ENCODE measurements at places on chromosomes 5 and 9. TPM values are rescaled to one million over a fixed set of nuclear protein-coding genes. Genes with fewer than 3 reads are reported as not detected.
A peak's percentile ranks its signal among the peaks of the same experiment; 100 is the strongest.

Gene TMEM215
- not detected for polyA plus RNA-seq

Gene NME5
- polyA plus RNA-seq = 4.1 TPM

Gene PCDHA4
- polyA plus RNA-seq = 1.2 TPM

Gene PCDHA6
- polyA plus RNA-seq = 0.02 TPM

Gene SHISAL2B
- not detected for polyA plus RNA-seq

Gene DRD1
- 0.02 TPM for polyA plus RNA-seq

Gene EPB41L4A
- 0.31 TPM for polyA plus RNA-seq

Gene ZCCHC7
- polyA plus RNA-seq = 14.2 TPM

Gene ST8SIA4
- 0.02 TPM for polyA plus RNA-seq

Gene LHX3
- not detected for polyA plus RNA-seq

Gene PCDHGA10
- 2.0 TPM for polyA plus RNA-seq

Gene LTC4S
- 0.34 TPM for polyA plus RNA-seq

Gene DOCK8
- polyA plus RNA-seq = not detected

Gene CATSPER3
- 0.37 TPM for polyA plus RNA-seq

DNA sequence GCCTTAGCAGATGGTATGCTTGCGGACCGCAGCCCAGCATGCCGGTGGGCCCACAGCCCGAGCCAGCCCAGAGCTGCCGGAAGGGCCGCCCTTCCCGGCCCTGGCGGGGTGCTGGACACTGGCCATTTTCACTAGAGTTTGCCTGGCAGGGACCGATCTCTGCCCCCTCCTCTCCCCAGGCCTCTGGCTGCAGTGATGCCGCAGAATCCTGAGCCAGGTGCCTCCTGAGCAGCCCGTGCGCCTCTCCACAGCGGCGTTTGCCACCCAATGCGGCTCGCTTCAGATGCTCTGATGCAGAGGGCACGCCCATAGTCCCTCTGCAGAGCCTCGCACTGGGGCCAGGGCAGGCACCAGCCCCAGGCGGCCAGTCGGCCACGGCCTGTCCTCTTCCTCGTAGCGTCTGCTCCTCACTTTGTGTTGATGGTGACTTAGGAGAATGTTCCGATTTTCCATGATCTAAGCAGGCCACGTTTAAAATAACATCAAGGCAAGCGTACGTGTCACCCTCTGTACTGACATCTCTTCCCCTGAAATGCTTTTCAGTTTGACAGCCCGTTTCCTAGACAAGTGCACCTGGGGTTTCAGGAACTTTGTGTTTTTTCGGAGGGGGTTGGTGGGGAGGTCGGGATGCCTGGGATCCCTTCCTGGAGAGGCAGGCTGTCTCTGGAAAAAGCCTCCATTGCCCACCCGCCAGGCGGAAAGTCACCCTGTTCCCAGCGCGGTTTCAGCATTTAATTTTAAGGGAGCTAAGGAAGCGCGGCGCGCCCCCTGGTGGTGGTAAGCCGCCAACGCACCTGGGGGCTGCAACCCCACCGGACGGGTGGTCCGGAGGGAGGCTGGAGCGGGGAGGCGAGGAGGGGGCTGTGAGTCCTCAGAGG is 29.8 kb upstream of the HMCN2 start:
- peak; percentile 90 for DNase-seq

GRCh38 chr5:178940569-178941360 is at the start of gene ZNF454:
Gene ZNF454, plus strand, starts transcription at chr5:178941198. Its CDS starts 1,594 bp downstream, at chr5:178942792.
- DNase-seq = peak; percentile 97

- DNase-seq = no peak
Observed at GRCh38 chr5:90329911-90330310, 79.6 kb downstream of the CETN3 start.

- no peak for DNase-seq
Observed at GRCh38 chr5:150607991-150608390, 32.5 kb upstream of the SYNPO start.

DNA sequence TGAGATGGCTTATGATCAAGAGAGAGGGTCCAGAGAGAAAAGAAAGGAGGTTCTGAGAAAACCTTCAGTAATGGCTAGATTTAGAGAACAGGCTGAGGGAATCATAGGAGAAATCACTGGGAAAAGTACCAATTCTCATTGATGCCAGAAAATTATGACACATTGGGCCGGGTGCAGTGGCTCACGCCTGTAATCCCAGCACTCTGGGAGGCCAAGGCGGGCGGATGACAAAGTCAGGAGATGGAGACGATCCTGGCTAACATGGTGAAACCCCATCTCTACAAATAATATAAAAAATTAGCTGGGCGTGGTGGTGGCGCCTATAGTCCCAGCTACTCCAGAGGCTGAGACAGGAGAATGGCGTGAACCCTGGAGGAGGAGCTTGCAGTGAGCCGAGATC is 29.5 kb upstream of the PLIN2 start:
- DNase-seq = no peak

GRCh38 chr5:154648706-154649105 is 106.5 kb upstream of the LARP1 start:
- no peak for DNase-seq

DNA sequence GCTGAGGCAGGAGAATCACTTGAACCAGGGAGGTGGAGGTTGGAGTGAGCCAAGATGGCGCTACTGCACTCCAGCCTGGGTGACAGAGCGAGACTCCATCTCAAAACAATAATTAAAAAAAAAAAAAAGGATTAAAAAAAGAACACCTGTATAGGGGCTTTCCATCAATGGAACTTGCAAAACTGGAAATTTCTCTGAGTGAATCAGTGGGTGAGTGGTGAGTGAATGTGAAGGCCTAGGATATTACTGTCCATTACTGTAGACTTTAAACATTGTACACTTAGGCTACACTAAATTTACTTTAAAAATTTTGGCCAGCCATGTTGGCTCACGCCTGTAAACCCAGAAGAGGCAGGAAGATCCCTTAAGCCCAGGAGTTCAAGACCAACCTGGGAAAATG is 5.7 kb upstream of the RARS1 start:
- DNase-seq = no peak

DNA sequence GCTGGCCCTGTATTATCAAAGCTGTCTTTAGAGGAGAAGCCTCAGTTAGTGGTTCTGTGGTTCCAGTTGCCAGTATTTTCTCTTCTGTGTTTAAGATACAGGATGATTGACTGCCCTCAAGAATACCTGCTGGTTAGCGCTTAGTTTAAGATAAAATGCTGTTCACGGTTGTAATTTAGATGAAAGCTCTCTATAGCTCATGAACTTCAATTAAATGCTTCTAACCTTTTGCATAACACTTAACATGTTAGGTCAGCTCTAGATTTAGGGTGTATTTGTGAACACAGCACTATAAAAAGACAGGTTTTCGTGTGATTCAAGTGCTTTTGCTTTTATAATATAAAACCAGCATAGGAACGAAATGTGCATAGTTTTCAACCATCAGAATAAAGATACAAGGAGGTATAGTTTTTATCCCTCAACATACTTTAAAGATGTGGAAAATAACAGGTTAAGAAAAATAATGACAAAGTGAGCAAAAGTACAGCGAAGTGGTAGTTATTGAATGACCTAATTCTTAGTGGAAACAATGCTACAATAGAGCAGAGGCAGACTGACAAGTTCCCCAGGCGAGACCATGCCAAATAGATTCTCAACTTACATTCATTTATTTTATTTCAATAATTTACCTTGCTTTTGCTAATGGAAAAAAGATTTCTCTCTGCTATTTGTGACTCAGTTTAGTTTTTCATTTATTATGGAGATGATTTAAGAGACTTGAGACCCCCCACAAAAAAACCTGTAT is 602.6 kb upstream of the DMAC1 start:
- DNase-seq = no peak

- peak; percentile 2 for DNase-seq
Observed at GRCh38 chr9:29691758-29692407, 2118.6 kb upstream of the C9orf72 start.

DNA sequence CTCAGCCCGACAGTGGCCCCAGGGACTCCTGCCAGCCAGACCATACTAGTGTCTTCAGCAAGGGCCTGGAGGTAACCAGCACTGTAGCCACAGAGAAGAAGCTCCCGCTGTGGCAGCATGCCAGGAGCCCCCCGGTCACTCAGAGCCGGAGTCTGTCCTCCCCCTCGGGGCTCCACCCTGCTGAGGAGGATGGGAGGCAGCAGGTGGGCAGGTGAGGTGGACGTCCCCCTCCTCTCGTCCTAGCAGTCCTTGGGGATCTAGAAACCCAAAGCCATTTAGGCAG is 28.0 kb upstream of the LRRC14B start:
- no peak for DNase-seq

GRCh38 chr9:118104363-118104762 is 400.2 kb downstream of the TLR4 start:
- no peak for DNase-seq

GRCh38 chr5:1704266-1704665 is 95.4 kb downstream of the MRPL36 start:
- DNase-seq = no peak

DNA sequence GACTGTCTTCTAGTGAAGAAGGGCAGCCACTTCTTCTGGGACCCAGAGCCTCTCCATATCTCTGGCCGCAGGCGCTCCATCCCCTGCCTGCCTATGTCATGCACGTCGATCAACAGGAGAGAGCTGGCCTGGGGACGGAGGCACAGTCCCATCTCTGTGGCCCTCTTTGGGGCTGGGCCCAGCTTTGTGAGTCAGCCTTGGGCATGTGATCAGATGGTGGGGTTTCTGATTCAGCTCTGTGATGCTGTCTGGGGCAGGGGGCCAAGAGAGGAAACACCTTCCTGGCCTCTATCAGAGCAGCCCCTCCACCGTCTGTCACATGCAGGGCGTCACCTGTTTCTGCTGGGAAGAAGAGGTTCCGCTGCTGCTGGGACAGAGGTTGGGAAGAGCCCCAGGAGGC is 72.6 kb downstream of the MVB12B start:
- DNase-seq = no peak

- DNase-seq = no peak
Observed at GRCh38 chr5:156947925-156948324, 15.1 kb downstream of the TIMD4 start.

GRCh38 chr9:133845440-133845839 is 107.3 kb upstream of the SARDH start:
- peak; percentile 83 for DNase-seq

GRCh38 chr9:129052592-129052991 is 16.2 kb downstream of the MIGA2 start:
- no peak for DNase-seq

DNA sequence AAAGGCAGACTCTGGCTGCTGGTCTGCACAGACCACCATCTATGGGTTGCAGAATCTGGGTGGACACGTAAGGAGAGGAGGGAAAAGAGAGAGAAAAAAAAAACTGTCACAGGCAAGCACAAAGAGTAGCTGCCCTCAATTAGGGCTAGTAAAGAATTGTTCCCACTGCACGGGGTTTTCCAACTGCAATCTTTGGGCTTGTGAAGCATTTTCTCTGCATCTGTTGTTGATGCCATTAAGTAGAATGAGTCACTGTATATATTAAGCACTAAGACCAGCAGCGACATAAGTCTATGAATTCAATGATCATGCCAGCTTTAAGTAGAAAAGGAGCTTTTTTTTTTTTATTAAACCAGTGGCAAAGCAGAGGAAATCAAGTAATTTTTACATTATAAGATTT is 40.2 kb downstream of the MED10 start:
- no peak for DNase-seq

DNA sequence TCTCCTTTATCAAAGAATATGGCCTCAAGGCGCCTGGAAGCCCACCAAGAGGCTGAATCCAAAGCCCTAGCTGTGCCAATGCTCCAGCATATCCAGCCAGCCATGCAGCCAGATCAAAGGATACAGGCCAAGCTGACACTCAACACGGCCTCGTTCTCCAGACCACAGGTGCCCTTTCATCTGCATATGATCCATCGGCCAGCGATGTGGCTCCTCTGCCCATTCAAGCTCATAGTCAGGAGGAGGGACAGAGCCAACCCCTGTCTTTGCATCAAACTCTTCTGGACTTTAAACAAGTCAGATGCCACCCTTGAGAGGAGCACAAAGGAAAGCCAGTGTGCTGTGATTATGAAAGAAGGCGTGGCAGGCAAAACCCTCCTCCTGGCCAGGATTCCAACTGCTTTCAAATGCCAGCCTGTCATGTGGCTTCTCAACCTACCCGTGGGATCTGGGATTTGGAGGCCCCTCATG is 42.5 kb downstream of the ADAM19 start:
- DNase-seq = no peak

DNA sequence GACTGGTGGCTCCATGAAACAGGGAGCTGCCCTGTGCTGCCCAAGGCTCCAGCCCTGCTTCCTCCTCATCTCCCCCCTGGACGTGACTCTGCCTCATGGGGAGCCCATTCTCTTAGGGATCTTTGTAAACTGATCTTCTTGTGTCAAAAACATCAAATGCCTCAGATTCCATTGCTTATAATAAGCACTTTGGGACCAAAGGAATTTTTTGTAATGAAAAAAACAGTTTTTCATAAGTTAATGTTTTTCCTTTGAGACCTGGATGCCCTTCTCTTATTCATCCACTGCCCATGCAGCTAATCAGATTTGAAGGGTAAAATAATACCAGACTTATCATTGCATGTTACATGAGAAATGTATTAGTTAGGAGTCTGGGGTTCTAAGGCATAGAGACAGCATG is 41.7 kb downstream of the PALM2AKAP2 start:
- no peak for DNase-seq

GRCh38 chr5:42840269-42840668 is 28.6 kb upstream of the SELENOP start:
- DNase-seq = no peak

DNA sequence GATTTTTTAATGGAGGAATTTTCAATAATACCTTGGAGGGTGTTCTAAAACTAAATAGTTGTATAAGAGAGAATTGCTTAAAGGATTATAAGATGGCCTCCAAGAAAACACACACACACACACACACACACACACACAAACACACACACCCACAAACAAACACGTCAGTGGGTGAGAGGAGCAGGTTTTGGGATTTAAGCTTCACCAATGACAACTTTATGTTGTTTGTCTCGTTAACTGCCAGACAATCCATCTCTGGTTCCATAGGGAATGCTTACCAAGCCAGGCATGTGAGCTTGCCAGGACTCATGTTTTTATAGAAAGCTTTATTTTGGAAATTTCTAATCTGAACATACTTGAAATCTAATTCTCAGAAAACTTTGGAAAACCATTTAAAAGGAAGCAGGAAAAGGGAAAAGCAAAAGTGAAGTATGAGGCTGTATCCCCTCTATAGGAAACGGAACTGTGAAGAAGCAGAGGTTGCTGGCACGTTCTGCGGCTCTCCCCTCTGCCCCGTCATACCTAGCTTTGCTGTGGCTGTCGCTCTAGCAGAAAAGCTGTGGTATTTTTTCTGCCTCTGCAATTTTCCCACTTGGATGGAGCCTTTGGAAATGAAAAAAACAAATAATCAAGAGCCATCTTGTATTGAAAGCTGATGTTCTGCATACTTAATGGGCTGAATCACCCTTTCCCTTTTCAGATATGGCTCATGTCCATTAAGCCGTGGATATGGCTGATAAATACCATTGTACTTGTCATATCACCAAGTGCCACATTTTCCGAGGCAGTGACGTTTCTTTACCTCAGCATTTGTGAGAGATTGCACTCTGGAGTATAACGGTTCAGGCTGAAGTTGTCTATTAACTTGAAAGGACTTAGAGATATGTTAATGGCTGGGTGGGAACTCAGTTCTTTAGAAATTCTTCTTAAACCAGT is 112.7 kb downstream of the NTRK2 start:
- no peak for DNase-seq
